ENCODE measurements at places on chromosomes 2 and 18.

GRCh38 chr2:97870396-97870843 lies 125.3 kb downstream of the TMEM131 start:
- no peak for DNase-seq

DNA sequence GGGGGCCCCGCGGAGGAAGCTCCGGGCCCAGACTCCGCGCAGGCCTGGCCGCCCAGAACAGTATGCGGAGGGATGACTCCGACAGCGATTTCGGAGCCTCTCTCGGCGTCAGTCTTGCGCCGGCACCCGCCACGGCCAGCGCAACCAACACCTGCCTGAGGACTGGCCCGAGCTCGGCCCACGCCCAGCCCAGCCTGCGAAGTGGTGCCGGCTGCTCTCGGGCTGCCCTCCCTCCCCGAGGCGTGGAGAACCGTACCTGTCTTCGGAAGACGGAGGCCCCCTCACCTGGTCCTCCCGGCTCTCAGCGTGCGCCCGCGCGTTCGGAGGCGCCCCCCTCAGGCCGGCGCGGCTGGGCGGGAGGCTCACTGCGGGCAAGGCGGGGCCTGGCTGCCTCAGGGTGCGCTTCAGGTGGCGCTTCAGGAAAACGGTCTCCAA lies at the start of gene M1AP:
Gene M1AP, minus strand, starts transcription at position 322 of the 435 bp plus-strand sequence. CDS start 8,055 bp downstream, outside the sequence.
- DNase-seq, result no peak

GRCh38 chr2:118667964-118668363 lies 179.5 kb downstream of the EN1 start:
- no peak for DNase-seq

DNA sequence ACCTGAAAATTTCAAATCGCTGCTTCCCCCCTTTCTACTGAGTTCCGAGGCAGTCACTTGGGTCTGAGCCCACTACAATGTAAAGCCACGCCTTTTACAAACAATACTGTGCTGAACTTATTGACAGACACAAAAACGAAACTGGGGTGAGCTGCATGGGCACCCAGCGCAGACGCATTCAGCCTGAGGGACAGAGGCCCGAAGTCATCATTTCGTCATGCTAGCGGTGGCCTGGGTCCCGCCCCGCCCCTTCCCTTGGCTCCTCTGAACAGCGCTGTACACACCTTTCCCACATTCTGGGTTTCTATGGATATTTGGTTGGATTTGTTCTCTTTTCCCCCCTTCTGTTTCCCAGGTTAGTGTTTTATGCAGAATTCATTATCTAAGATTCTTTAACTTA lies 71.7 kb downstream of the EIPR1 start:
- DNase-seq, result no peak

- DNase-seq, result no peak
Observed at GRCh38 chr2:241902357-241902991, 32.9 kb downstream of the RTP5 start.

DNA sequence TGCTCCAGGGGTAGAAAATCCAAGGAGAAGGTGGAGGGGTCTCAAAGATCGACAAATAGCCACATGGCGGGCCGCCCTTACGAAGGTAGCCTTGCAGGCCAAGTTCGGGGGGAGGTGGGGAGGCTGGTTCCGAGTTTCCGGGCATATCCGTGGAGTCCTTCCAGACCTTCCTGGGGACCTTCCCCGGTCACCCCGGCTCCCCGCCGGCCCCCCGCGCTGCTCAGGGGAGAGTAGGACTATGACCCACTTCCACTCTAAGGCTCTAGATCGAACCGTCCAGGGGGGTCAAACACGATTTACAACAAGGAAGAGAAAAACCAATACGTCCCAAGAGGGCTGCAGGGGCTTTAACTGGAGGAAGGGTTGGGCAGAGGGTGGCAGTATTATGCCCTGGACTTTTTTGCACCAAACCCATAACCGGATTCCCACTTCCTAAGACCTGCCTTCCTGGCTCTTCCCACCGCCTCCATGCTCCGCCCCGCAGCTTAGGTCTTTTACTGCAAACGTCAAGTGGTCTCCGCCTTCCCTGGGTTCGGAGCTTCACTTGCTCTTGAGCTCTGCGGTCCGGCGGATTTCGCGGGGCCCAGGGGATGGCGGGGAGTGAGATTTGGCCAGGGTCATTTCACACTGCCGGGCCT lies 779 bp upstream of the LYPD6 start:
- DNase-seq, result no peak

DNA sequence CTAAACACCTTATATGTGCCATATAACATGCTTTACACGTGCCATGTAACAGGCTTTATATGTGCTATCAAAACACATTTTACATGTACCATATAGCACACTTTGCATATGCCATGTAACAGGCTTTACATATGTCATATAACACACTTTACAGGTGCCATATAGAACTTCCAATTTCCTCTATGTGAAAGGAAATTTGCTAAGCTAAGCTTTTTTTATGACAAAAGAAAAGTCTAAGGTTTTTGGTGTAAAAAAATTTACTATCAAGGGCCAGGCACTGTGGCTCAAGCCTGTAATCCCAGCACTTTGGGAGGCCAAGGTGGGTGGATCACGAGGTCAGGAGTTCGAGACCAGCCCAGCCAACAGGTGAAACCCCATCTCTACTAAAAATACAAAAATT lies 136.5 kb downstream of the AKAIN1 start:
- no peak for DNase-seq

- DNase-seq, result no peak
Observed at GRCh38 chr2:30628341-30628740, 178.9 kb downstream of the CAPN13 start.

DNA sequence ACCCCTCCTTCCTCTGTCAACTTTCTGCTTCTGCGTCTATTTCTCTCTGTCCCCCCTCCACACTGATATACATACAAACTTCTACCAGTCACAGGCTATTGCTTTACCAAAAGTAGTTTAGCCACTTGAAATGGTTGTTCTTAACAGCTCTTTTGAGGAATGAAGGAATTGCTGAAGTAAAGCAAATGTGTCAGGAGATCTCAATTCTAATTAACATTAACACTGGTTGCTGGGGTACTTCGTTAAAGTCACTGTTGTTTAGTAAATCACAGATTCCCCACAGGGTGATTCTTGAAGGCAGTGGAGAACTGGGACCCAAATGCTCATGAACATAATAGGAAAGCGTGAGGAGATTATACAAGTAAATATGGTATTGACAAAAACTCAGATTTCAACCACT lies 232.8 kb downstream of the NYAP2 start:
- DNase-seq, result no peak

- no peak for DNase-seq
Observed at GRCh38 chr18:36297417-36298125, at the start of gene FHOD3. FHOD3 (plus strand) TSS chr18:36297713; CDS start chr18:36297836, 123 bp downstream.

Data from activated naive CD4-positive, alpha-beta T cell (primary cell).